GM19239 (cell line): ENCODE measurements at places on chromosomes 5 and 9.

GRCh38 chr5:36108758-36109460 is 42.2 kb upstream of the UGT3A2 start:
- no peak for DNase-seq

- DNase-seq, result peak; percentile 7
These were observed 76.0 kb downstream of the ARL15 start for GRCh38 chr5:54234304-54234933.

GRCh38 chr5:26674846-26675245 is 363.5 kb downstream of the CDH9 start:
- no peak for DNase-seq

DNA sequence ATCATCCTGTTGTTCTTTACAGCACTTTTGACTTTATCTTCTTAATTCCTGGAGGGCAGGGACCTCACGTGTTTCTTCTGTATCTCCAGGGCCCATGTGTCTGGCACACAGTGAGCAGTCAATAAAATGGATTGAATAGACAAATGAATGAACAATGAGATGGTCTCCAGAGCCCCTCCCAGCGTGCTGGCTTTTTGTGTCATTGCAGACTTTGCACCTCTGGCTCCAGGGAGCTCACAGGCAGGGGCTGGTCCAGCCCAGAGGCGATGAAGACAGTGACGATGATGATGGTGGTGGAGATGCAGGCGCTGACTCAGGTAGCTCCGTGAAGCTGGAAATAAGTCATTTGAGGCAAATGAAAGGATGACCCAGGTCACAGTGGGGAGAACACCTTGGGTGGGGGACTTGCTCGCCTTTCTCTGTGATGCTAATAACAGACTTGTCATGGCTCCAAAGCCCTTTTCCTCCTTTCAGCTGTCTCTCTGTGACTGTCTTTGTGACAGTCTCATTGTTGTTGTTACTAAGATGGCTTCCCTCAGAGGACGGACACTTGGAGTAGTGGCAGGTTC is 30.4 kb upstream of the FABP6 start:
- DNase-seq, result no peak

DNA sequence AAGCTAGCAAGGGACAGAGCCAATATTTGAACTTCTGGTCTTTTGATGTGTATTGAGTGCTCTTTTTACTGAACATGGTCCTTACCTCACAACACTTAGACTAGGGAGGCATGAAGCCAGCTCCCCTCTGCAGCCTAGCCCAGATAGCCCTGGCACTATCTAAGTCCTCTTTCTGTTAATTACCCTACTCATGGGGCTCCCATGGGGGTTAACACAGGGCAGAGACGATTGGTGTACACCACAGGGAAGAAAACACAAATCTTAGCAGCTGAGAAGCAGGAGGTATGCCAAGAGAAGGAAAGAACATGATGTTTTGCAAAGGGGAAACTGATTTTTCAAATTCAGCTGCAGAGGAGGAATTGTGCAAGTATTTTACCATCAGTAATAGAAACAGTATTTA is 383.8 kb downstream of the TMEM232 start:
- DNase-seq, result no peak

GRCh38 chr5:11139217-11139865 is 378.3 kb upstream of the DAP start:
- DNase-seq, result no peak

DNA sequence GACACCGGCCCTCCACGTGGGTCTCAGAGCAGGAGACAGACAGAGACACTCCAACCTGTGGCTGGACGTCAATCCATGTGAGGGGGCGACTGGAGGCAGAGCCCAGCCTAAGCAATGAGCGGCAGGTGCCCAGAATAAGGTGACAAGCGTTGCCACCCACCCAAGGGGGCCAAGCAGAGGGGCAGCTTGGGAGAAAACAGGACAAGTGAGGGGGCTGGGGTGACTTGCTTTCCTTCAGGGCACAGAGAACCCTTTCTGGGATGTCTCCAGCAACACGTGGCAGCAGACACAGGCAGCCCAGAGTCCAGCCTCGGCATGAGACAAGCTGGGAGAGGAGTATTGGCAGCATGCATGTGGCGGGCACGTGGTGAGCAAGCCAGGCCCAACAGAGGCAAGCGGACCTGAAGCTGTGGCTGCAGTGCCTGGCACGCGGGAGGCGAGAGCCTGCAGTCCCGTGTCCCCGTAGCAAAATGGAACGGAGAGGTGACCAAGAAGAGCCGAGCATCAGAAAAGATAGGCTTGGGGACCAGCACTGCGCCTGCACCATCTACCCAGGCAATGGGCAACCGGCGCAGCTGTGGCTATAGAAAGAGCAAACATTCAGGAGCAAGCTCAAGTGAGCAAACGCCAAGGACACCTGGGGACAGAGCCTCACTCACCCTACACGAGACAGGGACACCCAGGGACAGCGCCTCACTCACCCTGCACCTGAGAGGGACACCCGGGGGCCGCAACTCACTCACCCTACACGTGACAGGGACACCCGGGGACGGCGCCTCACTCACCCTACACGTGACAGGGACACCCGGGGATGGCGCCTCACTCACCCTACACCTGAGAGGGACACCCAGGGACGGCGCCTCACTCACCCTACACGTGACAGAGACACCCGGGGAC is 6.2 kb downstream of the TERT start:
- no peak for DNase-seq

DNA sequence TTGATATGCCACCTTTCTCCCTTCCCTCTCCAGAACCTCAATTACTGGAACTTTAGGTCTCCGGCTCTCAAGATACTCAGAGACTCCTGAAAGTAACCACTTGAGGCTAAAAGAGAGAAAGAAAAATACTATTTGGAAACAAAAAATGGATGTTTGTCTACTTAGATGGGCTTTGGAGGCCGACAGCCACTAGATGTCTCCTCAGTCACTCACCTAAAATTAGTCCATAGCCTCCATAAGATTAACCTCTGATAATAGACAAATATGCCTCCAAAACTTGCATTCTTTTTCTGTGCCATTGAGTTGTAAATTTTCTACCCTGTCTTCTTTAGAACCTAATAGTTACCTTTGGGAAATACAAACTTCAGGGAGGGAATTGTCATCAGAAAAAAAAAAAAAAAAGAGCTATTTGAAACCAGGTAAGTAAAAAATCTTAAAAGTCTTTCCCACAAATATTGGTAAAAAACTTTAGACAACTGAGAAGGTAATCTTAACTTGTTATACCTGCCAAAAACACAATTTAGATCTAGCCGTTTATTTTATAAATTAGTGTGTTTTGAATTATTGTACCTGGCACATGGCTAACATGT is 11.2 kb upstream of the PCDH1 start:
- DNase-seq, result no peak

GRCh38 chr9:96383165-96383942 is at the start of gene SLC35D2:
TSS of gene SLC35D2 (minus strand) at chr9:96383711. CDS start at chr9:96383634, 77 bp downstream.
- DNase-seq, result peak; percentile 26

GRCh38 chr9:131203431-131204218 is 72.7 kb downstream of the FAM78A start:
- DNase-seq, result no peak

- DNase-seq, result no peak
These were observed 68.2 kb upstream of the NR4A3 start for GRCh38 chr9:99753436-99753835.

DNA sequence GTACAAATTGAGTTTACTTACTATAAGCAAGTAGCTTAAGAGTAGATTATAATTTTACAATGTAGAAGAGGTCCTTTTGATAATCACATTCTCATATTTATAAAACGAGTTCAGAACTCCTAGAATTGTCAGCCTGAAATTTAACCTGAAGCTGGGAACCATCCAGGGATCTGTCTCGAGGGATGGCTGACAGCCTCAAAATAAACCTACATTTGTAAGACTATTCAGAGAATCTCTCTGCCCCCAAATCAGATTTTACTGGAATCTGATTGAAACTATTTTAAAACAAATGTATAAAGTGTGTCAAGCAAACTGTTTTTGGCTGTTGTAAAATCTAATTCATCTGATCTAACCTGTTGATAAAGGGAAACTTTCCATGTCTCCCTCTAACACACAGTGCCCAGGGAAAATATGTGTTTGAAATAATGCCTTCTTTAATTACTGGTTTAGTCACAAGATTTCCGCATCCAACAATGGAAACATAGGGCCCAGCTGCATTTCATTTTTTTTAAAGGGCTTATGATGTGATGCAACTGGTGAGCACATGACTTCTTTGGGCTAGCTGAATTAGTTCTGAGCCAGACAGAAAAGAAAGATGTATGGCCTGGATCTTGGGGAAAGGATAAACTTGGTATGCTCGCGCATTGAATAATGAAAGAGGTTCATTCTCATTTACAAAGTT is 30.3 kb downstream of the SLC25A46 start:
- no peak for DNase-seq

DNA sequence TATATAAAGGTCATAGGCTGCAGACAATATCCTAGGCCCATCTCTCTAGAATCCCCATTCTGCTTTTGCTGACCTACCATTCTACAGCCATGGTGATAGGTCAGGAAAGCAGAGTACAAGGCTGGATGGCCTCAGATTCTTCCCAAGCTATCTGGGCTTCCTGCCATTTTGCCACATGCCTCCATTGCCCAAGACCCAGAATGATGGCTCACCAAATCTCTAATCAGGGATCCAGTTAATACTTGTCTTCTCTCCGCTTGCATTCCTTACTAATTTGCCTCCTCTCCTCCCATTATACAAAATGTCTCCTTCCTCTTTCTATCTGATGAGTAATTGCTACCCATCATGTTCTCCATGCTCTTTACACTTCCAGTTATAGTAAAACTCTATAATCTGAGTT is 22.7 kb upstream of the NDUFS4 start:
- no peak for DNase-seq

- no peak for DNase-seq
These were observed 2.9 kb downstream of the NR2F1-AS1 start for GRCh38 chr5:93577854-93578812.

DNA sequence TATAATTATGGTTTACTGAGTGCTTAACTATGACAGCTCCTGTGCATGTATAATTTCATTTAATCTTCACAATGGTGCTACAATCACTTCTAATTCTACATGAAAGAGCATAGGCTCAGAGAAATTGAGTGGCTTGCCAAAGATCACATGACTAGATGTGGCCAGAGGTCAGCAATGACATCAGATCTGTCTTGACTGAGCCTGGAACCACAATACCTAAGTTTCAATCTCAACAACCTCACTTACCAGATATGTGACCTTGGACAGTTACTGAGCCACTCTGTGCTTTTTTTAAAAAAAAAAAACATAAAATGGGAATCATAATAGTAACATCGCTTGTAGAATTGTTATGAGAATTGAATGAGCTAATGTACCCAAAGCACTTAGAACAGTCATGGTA is 130.7 kb downstream of the TRIM32 start:
- no peak for DNase-seq
